H4 (cell line): ENCODE measurements at places on chromosomes 13 and 19. TPM values are rescaled to one million over a fixed set of nuclear protein-coding genes. Genes with fewer than 3 reads are reported as not detected.

The GRIK5 gene
- 0.12 TPM in 1 of 2 replicates, not detected in the other for total RNA-seq

The CPT1C gene
- total RNA-seq: 1.6 and 2.6 TPM in 2 replicates

The CATSPERD gene
- not detected in 2 replicates for total RNA-seq

The SLC7A9 gene
- not detected in 2 replicates for total RNA-seq

The POLR1G gene
- total RNA-seq: 6.8 and 9.0 TPM in 2 replicates

The AMER2 gene
- not detected in 2 replicates for total RNA-seq

The SULT2B1 gene
- 0.23 TPM in 1 of 2 replicates, not detected in the other for total RNA-seq

The KLK7 gene
- not detected in 2 replicates for total RNA-seq

The STOML3 gene
- not detected in 2 replicates for total RNA-seq

The SIGLEC5 gene
- total RNA-seq: not detected in 2 replicates

The TMEM238 gene
- total RNA-seq: not detected in 2 replicates

The SAE1 gene
- total RNA-seq: 362 and 397 TPM in 2 replicates

The TEX26 gene
- not detected in 2 replicates for total RNA-seq

The CEACAM1 gene
- 0.35 TPM in 1 of 2 replicates, not detected in the other for total RNA-seq

The IL11 gene
- 1.4 and 1.8 TPM in 2 replicates for total RNA-seq

The IGFL1 gene
- total RNA-seq: not detected in 2 replicates

The ZNF320 gene
- total RNA-seq: 5.0 and 6.8 TPM in 2 replicates

The SLC7A1 gene
- 8.6 and 13.4 TPM in 2 replicates for total RNA-seq

The GGN gene
- total RNA-seq: 0.08 and 0.14 TPM in 2 replicates

The TNFSF13B gene
- total RNA-seq: 1.1 and 1.5 TPM in 2 replicates

The ISOC2 gene
- 187 and 279 TPM in 2 replicates for total RNA-seq

The COG6 gene
- total RNA-seq: 9.4 and 12.0 TPM in 2 replicates

The SIGLEC8 gene
- not detected in 2 replicates for total RNA-seq

The MYCBP2 gene
- 19.3 and 20.6 TPM in 2 replicates for total RNA-seq

The LILRB4 gene
- not detected in 2 replicates for total RNA-seq

The MLLT1 gene
- 8.1 and 9.6 TPM in 2 replicates for total RNA-seq

The NTF4 gene
- total RNA-seq: not detected in 2 replicates

The MYO1F gene
- total RNA-seq: 0.17 TPM in 1 of 2 replicates, not detected in the other
